ENCODE measurements at places on chromosomes 4 and X.

DNA sequence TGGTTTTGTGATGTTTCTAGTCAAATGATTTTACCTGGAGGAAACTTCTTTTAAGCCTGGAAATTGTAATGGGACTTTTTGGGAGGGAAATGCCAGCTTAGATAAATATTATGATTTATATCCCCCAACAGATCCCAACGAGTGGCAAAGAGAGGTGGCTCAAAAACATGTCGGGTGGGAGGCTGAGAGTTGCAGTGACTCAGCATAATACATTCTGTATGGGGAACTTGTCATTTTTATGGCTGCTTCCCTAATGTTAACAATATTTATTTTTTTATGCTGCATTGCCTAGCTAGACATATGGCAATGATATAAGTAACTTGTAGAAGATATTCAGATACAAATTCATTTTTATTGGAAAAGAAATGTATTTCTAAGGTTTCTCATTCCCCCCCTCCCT is 219.0 kb downstream of the ARHGAP10 start:
- peak; percentile 31 for DNase-seq

DNA sequence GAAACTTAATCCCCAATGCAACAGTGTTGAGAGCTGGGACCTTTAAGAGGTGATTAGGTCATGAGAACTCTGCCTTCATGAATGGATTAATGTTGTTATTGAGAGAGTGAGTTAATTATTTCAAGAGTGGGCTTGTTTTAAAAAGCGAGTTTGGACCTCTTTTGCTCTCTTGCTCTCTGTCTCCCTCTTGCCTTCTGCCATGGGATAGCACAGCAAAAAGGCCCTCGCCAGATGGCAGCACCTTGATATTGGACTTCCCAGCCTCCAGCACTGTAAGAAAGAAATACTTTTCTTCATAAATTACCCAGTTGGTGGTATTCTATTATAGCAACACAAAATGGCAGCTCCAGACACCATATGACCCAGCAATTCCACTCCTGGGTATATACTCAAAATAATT is 7.0 kb upstream of the ATP6AP2 start:
- DNase-seq, result peak; percentile 19

DNA sequence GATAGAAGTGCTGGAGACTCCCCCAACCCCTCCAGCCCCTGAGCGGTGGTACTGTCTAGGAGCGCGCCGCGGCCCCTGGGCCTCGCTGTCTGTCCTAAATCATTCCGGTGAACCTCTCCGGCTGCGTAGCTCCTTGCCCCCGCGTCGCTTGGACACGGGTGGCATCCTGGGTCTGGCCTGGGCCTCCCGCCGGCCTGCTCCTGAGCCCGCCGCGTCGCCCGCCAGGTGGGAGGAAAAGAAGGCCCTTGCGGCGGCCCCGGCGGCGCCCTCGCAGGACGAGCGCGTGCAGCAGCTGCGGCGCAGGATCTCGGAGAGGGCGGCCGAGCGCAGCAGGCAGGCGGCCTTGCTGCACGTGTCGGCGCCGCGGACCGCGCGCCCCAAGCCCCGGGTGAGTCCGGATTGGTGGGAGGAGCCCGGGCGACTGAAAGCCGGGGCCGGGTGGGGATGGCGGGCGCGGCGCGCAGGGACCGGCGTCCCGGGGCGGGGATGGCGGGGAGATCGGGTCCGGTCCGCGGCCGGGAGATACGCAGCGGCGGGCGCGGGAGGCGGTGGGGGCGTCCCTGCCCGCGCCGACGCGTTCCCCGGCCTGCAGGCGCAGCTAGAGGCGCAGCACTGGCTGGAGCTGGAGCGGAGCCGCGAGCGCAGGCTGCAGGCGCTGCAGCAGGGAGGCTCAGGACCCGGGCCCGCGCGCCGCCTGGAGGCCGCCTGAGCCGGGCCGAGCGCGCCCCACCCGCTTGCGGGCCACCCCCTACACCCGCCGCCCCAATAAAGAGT is 6.5 kb upstream of the RNF4 start:
- DNase-seq, result peak; percentile 77

DNA sequence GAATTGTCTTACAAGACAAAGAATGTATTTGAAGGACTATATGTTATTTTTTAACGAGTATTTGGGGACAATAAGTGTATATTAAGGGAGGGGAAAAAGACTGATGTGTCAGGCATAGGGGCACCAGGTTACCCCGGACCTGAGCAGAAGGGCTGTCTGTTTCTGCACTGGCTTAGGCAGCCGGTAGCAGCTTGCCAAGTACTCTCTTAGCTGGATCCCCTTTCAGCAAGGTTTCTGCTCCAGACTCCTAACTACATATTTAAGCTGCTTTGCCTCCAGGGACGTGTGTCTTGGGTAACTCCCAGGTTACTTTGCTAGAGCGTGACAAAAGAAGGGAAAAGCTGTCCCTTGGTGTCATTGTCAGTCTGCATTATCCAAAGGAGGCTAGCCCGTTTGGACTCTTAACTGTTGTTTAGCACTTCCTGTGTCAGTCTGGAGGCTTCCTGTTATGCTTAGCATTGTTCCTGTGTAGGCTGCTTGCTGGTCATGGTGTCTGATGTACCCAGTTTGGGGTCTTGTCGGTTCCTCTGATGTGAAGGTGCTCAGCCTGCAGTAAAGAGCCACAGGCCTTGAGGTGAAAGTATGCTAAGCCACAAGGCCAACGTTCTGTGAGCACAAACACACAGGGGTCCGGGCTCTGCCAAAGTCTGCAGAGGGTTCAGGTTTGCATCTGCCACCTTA is 11.6 kb downstream of the CXCR3 start:
- no peak for DNase-seq

DNA sequence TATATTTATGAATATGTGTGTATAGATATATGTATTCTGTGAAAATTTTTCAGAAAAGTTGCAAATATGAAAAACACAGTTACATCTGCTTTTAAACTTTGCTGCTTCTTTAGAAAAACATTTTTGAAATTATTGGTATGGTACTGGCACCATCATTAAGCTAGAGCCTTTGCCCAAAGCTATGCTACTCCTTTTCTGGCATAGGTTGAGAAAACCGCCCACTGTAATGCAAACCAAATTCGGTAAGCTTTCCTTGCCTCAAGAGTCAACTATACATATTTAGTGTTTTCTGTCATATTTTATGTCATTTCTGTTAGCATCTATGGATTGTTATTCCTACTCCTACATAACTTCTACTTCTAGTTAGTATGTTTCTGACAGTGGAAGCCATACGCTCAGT is 50.7 kb downstream of the ANTXR2 start:
- DNase-seq, result no peak

- peak; percentile 0 for DNase-seq
Measured at GRCh38 chrX:4661771-4662170, 948.3 kb upstream of the PRKX start.

DNA sequence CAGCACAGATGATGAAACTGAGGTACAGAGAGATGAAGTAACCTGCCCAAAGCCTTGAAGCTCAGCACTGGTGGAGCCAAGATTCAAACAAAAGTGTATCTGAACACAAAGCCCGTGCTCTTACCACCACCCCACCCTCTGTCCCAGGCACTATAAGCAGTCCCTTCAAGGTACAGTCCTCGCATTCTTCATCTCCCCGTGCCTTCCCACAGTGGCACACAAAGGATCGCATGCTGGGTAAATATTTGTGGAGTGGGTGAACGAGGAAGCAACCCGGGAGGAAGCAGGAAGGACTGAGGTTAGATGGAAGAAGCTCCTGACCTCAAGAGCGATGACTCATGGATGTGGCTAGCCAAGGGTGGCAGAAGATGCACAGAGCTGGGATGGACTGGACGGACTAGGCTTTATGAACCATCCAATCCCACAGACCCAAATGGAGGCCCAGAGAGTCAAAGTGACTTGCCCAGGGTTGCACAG is 18.4 kb downstream of the IQSEC2 start:
- DNase-seq, result peak; percentile 56

GRCh38 chrX:96929036-96929435 is 45.3 kb downstream of the RPA4 start:
- no peak for DNase-seq

DNA sequence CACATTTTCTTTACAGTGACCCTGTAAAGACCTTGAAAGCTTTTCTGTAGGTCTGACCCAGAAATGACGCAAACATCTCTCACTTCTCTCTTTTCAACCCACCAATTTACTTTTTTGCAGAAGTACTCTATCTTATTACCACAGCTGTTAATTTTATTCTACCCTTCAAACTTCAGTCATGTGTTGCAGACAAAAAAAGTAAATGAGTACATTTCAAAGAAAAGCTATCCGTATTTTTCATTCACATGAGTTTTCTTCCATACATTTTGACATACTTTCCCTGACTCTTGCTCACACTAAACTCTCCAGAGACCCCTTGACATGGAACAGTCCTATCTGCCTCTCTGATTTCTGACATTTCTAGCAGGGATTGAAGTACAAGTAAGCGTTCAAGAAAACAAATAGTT is 51.7 kb downstream of the SLC7A11 start:
- DNase-seq, result no peak

DNA sequence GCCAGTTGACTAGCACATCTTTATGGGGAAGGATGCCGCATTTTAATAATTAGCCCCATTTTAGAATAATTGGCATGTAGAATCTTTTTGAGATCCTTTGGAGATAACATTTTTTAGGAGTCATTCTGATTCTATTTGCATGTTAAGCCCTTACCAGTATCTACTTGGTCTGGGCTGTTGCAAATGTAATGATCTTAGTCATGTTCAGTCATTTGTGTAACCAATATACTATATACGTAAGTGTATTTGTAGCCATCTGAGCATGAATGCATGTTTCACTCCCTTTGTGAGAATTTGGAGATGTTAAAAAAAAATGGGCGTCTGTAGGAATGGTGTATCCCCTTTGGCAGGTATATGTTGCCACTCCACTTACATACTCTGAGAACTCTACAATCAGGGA is 119.1 kb downstream of the TEX13A start:
- DNase-seq, result no peak

GRCh38 chrX:124478046-124478445 is 131.7 kb downstream of the SH2D1A start:
- no peak for DNase-seq

DNA sequence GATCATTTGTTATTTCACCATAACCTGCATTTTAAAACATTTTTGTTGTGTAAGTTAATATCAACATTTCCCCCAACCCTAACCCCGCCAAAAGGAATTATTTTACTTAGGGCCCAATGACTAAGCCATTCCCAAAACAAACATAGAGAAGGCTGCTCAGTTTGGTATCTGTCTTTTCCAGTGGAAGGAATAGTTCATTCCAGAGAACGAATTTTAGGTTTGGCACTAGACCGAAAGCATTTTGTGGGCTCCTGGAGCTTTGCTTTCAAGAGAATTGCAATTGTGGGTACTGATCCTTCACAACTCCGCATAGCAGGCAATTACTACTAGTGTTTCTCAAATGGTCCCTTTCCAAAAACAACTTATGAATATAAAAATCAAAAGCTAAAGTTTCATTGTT is 226.7 kb upstream of the MAD2L1 start:
- peak; percentile 30 for DNase-seq

DNA sequence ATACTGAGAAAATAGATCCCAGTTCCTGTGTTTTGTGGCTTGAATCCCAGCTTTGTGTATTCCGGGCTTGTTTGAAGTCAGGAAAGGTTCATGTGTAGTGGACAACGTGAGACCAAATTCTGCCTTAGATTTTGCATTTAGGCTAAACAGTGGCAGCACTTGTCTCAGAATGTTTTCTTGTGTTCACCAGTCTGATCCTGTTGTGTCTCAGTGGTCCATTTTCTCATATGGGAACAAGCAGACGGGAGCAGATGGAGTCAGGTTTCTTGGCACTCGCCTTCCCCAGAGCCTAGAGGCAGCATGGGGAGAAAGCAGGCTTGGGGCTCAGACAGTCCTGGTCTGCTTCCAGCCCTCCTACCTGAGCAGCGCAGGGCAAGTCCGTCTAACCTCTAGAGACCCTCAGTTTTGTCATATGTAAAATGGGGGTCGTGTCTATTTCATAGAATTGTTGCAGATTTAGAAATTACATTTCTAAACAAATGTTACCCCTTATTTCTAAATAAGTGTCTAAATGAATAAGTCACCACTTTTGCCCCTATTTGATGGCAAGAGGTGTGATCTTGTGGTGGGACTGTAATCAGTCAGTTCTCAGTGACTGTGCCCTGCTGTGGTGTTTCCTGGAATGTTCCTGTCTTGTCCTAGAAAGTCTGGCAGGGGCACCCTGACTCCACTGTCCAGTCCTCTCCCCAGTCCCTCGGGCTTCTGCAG is 28.3 kb upstream of the MSANTD1 start:
- no peak for DNase-seq

DNA sequence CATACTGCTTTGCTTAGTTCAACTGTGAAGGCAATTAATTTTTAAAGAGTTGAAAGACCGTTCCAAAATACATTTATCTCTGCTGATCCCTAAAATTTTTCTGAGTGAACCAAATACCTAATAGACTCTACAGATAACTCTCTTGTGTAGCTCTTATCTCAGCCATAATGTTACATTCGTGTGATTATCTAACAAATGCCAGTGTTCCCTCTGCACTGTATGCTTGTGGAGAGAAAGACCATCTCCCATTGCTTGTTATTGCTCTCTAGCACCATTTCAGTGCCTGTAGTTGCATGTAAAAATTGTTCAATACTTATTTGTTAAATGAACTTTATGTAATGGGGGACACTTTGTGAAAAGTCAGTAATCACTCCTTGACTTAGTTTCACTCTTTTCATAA is 81.3 kb upstream of the ATOH1 start:
- no peak for DNase-seq

DNA sequence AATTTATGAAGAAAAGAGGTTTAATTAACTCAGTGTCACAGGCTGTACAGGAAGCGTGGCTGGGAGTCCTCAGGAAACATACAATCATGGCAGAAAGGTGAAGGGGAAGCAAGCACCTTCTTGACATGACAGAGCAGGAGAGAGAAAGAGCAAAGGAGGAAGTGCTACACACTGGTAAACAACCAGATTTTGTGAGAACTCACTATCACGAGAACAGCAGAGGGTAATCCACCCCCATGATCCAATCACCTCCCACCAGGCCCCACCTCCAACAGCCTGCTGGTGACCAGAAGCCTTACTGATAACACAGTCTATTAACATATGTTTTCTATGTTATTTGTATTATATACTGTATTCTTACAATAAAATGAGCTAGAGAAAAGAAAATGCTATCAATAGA is 254.8 kb downstream of the PCDH10 start:
- no peak for DNase-seq

GRCh38 chr4:95214408-95214807 is 334.4 kb downstream of the UNC5C start:
- no peak for DNase-seq

DNA sequence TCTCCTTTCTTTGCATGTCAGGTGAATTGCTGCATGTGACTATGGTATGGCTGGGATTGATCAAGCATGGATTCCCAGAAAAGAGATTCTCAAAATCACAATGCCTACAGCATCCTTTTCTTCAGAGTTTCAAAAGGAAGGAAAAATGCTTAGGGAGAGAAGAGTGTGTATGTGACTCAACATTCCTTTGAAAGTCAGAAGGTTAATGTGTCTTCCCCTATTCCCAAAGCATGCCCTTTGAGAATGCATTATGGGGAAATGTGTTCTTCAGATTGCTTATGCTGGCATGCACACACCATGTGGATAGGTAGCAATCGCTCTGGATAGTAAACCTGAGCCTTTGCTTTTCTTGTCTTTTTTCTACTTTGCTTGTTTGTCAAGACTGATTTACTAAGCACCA is 78.5 kb downstream of the ELOVL6 start:
- peak; percentile 87 for DNase-seq
